ENCODE measurements at places on chromosomes 3 and 15.

GRCh38 chr3:105253225-105253624, 113.5 kb upstream of the ALCAM start:
- DNase-seq = no peak

DNA sequence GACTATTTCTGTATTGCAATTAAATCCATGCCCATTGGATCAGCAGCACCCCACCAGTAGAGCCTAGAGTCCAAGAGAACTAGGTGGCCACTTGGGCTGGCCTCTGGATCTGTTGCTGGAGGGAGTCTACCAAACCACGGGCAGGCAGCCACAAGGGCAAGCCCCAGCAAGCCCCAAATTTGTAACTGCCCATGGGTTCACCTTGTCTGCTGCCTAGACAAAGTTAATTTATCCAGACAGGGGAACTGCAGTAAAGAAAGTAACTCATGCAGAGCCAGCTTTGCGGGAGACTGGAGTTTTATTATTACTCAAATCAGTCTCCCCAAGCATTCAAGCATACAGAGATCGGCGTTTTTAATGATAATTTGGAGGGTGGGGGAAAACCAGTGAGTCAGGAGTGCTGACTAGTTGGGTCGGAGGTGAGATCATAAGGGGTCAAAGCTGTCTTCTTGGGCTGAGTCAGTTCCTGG, 74.0 kb upstream of the TERB2 start:
- DNase-seq = peak; percentile 54

GRCh38 chr3:155079468-155079745, 712 bp upstream of the MME start:
- DNase-seq = no peak

GRCh38 chr3:177946048-177946447, 590.2 kb upstream of the KCNMB2 start:
- DNase-seq = no peak

- DNase-seq = no peak
These were observed 5.9 kb downstream of the RNU6-1 start for GRCh38 chr15:67833710-67834511.

GRCh38 chr15:95718441-95718840, 612.1 kb upstream of the NR2F2 start:
- DNase-seq = no peak

- no peak for DNase-seq
These were observed 66.5 kb downstream of the RBMS3 start for GRCh38 chr3:29347412-29347811.

DNA sequence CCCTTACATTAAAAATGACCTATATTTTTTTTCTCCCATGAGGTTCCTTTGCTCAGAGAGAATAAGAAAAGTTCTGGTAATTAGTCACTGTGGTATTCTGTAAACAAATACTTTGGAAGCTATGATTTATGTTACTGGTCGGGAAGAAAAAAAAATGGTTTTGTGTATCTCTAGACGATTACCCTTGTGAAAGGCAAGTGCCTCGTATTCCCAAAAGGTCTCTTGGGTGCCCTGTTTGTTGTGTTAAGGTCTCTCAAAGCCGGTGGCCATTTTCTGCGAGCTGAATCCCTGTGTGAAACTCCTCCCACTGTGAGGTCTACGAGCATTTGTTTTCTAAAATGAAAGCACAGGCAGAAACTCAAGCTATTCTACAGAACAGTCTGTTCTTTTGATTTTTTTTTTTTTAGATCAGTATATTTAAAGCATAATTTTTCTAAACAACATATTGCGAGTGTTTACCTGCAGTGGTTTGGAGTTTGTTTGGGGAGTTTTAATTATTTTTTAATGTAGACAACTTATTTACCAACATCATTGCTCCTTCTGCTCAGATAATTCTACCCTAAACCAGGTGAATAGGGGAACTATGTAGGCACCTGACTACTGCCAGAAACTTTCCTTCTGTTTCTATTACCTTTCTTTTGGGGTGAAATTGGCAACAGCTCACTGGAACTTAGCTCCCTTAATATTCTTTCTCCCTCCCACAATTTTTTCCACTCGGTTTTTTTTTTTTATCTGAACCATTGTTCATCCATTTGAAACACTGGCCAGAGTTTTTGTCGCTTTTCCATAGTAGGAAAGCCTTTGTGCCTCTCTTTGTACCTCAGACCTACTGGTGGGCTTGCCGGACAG, 44.0 kb downstream of the ZBTB38 start:
- DNase-seq = no peak

GRCh38 chr15:83644439-83644838, 9.5 kb upstream of the ADAMTSL3 start:
- no peak for DNase-seq

DNA sequence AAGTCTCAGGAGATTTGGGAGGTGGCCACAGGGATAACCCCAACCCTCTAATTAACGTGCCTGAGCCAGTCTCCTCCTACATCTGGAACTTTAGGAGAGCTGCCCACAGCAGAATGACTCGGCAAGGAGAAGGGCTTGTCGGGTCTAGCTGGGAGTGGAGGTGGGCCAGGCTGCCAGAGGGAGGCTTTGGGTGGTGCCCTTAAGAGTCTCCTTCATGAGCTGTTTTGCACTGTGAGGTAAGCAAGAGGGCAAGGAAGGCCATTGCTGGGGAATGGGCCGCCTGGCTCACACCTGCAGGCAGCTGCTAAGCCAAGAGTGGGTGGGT, 3.6 kb upstream of the TNK2 start:
- DNase-seq = no peak

GRCh38 chr15:63938486-63939061, 104.8 kb upstream of the HERC1 start:
- DNase-seq = peak; percentile 15

DNA sequence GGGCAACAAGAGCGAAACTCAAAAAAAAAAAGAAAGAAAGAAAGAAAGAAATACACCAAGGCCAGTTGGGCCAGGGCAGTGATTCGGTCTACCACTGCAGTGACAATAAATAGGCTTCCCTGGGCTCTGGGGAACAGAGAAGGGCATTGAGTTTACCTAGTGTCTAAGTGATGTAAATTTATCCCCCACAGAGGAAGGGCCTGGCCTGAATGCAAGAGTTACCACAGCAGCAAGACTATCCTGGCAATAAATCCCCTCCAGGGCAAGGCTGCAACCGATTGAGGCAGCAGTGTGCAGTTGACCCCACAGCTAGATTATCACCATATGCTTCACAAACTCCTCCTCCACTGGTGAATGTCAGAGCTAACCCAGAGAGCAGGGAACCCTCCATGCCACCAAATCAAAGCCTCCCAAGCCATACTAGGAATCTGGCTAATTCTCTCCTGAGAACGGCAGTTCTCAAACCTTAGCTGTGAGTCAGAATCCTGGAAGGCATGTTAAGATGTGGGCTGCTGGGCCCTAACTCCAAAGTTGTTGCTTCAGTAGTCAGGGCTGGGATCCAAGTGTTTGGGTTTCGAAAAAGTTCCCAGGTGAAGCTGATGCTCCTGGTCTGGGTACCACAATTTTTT, 64.3 kb upstream of the GATM start:
- DNase-seq = no peak

GRCh38 chr3:24985668-24986067, 442.4 kb upstream of the RARB start:
- DNase-seq = no peak

DNA sequence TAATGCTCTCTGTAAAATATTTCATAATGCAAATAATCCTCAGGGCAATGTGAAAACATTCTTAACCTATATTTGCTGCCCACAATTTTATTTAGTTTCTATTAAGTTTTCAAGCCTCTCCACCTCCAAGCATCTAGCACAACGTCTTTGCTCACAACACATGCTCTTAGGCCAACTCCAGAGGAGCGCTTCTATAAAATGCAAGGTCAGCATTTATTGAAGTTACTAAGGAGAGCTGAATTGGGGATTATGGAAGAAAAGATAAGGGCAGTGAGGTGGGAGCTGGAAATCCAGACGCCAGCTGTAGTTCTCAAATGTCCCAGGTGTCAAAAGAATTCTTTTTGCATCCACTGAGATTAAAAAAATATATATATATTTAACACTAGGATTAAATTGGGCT, 996 bp downstream of the RABL3 start:
- no peak for DNase-seq

DNA sequence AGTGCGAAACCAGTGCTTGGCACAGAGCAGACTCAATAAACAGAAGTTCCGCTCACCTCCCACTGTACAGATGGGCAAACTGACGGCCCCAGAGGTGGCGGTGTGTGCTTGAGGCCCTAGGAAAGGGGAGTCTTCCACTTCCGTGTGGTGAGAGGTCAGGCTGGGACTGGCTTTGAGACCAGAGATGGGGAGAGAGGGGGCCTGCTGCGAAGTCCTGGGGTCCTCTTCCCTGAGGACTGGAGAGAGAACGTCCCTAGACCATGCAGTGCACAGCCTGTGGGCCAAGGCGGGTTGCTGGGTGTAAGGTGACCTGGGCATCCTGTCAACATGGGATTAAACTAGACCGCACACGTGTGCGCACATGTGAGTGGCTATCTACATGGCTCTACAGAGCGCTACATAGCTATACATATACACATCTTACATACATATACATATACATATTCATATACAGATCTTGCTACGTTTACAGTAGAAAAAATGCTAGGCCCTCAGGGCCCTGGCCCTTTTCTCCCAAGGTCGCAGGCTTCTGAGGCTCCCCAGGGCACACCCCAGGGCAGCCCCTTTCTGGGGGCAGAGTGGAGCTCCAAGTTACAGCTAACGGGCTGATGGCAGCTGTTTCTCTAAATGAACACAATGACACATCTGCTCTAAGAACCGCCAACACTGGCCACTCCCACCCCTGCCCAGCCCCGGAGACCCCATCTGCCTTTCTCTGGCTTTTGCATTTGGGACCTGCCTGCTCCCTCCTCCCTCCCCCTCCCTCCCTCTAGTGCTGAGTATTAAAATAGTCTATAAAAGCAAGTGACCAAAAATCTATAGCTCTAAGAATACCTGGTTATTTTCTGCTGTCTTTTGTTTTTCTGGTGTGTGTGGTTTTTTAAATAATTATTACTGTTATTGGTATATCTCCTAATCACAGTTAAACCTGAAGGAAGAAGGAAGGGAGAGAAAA, 47.0 kb downstream of the HCN4 start:
- no peak for DNase-seq

Data from stimulated activated CD4-positive, alpha-beta T cell treated with anti-CD3 and anti-CD28 coated beads, Interleukin-12 subunit alpha, Interleukin-12 subunit beta, amount 100 ng/mL, for 48 hours (primary cell).